Stimulated activated CD8-positive, alpha-beta memory T cell treated with anti-CD3 and anti-CD28 coated beads, Interleukin-7, amount 100 ng/mL, for 1 hour (primary cell): ENCODE measurements at places on chromosomes 5 and 9.

DNA sequence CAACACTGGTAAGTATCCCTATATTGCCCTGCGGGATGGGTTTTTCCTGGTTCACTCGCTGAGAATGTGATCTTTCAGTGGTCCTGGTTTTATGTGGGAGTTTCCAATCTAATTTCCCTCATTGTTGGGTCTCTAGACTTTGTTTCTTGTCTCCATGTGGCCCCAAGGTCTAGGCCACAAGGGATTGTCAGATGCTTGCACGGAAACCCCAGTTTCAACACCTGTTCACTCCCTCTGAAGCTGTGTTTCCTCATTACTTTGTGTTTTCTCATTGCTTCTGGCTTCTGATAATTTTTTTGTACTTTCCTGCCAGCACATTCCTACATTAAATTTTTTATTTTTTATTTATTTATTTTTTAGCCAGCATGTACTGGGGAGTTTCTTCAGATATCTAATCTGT lies 191.5 kb downstream of the TTLL11 start:
- no peak for DNase-seq

DNA sequence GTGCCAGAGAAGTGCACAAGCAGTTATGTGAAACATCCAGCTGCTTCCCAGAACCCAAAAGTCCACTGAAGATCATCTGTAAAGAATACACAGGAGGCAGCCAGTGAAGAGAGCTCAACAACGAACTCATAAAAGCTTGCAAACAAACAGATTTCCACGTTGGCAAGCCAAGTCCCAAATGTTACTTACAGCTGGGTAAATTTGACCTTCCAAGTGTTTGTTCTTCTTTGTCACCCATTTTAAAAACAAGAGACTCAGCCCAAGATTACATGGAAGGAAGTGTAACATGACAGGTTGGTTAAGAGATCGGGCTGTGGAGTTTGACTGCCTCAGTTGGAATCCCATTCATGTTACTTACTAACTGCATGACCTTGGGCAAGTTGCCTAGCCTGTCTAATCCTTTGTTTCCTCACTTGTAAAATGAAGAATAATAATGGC lies 174.9 kb upstream of the PAPPA start:
- no peak for DNase-seq

- DNase-seq = no peak
Observed at GRCh38 chr5:111068213-111068612, 3.3 kb upstream of the TSLP start.

DNA sequence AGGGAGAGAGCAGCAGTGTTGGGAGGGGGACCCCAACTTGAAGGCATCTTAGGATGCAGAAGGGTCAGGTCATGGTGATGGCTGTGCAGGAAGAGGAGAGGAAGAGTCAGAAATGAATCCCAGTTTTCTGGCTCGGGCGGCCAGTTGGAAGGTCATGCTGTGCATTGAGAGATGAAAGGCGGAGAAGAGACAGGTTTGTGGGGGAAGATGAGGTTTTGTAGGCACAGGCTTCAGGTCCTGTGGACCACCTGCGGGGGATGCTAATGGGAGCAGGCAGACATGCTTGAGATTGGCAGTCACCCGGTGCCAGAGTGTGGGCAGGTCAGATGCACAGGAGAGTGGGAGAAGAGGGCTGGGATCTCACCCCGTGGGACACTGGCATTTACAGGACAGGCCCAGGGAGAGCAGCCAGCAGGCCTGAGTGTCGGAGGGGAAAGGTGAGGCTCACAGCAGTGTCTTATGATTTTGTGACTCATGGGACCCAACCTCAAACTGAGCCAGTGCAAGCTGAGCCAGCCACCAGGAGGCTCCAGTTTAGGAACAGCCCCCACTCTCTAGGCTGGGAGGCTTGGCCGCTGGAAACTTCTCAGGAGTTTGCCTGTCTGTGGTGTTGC lies 17.5 kb downstream of the STXBP1 start:
- no peak for DNase-seq

DNA sequence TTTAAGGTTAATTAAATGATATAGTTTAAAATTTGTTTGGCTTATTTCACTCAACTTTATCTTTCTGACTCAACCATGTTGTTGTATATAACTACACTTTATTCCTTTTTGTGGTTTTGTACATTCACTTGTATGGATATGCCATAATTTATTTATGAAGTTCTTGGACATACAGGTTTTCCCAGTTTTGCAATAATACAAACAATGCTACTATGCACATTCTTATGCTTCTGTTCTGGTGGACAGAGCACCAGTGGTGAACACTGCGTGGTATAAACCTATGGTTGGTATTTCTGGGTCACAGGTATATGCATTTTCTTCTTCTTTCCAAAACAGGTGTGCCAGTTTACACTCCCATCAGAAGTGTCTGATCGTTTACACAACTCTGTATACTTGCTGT lies 35.7 kb upstream of the TRIM14 start:
- DNase-seq = no peak

- no peak for DNase-seq
Observed at GRCh38 chr5:59586841-59587240, 306.7 kb downstream of the PDE4D start.

GRCh38 chr9:95284162-95285080 lies 33.1 kb downstream of the FANCC start:
- no peak for DNase-seq

DNA sequence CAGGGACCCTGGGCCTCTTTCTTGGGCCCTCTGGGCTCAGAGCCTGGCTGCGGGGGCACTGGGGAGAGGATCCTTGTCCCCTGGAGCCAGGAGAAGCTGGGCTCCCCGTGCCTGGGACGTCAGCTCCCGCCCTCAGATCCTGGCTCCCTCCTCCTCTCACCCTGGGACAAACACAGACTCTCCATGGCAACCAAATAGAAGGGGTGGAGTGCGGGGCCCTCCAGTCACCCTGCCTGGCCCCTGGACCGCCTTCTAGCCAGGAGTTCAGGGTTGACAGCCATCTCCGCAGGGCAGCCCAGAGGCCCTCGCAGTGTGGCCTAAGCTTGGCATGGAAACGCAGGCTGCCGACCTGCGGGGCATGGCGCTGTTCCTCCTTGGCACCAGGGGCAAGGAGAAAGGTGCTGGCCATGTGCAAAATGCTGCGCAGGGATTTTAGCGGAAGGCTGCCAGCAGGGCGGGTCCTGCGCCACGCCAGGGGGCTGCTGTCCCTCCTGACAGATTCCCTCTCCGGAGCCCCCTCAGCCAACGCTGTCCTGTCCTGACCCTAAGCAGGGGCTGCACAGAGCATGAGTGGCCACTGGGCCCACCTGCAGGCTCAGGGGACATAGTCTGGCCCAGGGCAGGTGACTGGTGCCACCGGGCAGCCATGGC lies 1.0 kb downstream of the ZDHHC11 start:
- no peak for DNase-seq

DNA sequence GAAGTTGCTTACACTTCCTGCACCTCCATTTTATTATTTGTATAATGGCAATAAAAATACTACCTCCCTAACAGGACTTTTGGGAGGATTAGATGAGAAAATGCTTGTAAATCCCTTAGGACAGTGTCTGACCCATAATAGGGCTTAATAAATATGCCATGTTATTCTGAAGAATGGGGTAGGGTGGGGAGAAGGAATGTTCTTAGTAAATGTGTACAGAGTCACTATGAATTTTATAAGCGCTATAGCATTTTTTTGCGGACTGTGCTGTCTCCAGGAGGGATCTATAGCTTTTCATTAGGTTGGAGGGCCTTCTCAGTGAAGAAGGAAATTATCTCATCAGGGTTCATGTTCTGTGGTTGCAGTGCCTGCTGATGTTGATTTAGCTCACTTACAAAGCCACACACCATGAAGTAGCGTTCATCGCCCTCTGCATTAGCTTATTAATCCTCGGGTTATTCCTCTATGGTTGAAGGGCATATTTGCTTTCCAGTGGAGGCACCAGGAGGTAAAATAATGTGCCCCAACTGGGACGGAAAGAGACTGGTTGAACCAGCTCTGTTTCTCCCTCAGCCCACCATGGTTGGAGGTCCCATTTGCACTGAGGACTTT lies 497.1 kb downstream of the ARHGEF28 start:
- DNase-seq = no peak

DNA sequence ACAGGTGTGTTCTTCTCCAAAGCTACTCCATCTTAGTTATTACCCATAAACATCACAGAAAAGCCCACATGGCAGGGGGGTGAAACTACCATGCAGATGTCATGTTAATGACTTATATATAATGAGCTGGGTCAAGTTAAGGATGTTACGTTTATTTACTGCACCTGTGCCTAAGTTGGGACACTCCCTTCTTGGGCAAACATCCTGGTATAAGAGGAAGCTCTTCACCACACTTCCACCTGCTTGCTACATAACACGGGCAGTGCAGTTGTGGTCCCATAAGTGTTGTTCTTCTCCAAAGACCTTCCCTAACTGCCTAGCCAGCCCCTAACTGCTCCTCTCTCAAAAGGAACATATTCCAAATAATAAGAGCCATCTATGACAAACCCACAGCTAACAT lies 9.3 kb upstream of the ZCCHC9 start:
- no peak for DNase-seq

GRCh38 chr5:120413686-120414085 lies 50.4 kb upstream of the PRR16 start:
- DNase-seq = no peak

GRCh38 chr5:141816598-141817399 lies 61.4 kb downstream of the PCDH1 start:
- DNase-seq = no peak

DNA sequence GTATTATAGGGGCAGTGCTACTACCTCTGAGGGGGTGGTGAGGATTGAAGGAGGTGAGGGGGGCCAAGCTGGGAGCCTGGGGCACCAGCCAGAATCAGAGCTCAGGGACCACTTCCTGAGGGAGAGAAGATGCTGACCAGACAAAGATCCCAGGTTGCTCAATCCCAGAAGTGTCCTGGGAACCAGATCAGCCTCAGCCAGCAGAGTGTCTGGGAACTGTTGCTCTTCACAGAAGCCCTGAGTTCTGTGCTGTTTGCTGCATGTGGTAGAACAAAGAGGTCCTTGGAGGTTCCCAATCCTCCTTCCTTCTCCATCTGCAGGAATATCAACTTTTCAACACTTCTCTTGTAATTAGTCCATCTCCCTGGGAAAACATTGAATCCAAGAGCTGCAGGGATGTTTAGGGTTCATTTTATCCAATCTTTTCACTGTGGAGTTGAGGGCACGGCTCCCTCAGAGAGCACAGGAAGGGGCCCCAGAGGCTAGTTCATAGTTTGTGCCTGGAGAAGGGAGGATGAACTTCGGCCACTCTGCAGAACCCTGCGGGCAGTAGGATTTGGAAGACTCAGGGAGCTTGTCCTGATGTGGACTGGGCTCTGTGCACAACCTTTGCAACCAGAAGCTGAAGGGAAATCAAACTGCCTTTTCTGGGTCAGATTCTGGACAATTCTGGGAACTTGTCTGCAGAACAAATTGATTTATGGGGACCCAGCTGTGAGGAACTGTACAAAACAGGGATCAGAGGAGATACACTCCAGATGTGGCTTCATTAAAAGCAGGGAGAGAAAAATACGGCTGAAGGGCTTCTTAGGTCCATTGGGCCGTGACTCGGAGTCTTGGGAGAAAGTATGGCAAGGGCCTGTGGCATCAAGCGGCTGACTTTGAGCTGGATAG lies 57.1 kb downstream of the GALNT12 start:
- DNase-seq = no peak

DNA sequence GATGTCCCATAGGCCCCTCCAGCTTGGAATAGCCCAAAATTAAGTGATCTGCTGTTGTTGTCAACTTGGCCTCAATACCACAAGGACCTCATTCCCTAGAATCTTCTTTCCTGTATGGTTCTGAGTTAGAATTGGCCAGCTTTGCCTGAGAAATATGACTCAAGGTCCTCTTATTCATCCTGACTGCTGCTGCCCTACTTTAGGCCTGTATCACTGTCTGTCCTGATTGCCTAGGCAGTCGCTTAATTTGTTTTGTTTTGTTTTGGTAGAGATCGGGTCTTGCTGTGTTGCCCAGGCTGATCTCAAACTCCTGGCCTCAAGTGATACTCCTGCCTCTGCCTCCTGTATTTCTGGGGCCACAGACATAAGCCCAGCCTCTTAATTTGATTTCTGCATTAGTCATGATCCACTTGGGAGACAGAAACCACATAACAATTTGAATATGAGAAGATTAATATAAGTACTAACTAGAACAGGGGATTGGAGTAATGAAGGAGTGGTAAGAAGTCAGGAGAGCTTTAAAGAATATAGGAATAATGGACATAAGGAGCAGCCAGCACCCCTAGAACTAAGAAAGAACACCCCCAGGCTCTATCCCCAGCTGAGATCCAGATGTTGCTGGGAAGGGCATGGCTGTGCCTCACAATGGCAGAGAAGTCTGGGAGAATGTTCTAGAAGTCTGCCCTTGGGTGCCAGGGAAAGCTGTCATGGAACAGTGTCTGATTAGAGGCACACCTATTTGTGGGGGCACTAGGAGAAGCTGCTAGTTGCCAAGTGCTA lies 4.6 kb downstream of the TEX53 start:
- DNase-seq = no peak

DNA sequence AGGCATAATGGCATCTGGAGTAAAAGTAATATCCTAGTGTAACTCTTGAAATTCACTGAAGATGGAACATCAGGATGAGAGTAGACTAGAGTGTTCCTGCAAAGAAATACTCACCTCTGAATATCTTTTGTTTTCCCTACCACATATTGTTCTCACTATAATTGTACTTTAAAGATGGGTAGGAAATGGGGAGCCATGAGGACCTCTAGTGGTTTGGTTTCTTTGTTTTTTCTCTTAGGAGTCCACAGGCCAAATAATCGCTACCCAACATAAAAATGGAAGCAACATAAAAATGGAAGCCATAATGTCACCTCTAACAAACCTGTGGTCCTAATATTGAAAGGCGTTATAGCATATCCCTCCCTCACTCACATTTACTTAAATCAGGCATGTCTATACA lies 2375.8 kb downstream of the MAT2B start:
- no peak for DNase-seq

DNA sequence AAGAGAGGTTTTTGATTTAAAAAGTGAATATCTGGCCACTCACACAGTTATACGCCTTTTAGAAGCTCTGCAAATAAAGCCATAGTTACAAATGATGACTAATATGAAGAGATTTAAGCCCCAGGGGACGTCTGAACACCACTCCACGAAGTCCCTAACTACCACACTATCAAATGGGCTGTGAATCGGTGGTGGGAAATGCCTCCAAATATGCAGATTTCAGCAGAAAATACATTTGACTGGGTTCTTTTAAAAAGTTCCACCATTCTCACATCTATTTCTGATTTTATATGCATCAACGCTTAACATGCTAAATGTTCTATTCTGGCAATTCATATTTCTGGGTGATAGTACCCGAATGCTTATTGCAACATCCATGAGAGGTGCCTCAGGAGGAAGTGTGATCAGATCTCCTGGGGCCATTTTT lies 22.5 kb downstream of the TICAM2 start:
- DNase-seq = no peak
